Activated naive CD4-positive, alpha-beta T cell treated with Interleukin-2 at 50 U/mL for 16 hours (primary cell): ENCODE measurements at places on chromosomes 16 and 17.

DNA sequence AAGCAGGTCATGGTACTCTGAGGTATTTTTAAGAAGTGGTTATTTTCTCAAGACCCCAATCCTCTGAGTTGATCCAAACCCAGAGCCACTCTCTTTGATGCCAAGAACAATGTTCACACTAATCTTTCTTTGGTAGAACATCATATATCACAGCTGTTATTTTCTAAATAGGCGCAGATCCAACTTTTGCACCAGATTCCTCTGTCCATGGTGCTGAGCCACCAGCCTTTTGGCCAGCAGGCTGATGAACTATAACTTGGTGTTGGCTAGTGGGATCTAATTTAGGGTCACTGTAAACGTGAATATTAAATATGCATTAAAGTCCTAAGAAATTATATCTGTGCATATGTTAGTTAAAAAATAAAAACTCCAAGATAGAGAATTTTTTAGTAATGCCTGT lies 7.0 kb upstream of the ZKSCAN2 start:
- no peak for DNase-seq

- no peak for DNase-seq
Measured at GRCh38 chr16:84007965-84008364, 34.6 kb downstream of the SLC38A8 start.

- no peak for DNase-seq
Measured at GRCh38 chr17:8856869-8857575, 10.5 kb downstream of the PIK3R6 start.

DNA sequence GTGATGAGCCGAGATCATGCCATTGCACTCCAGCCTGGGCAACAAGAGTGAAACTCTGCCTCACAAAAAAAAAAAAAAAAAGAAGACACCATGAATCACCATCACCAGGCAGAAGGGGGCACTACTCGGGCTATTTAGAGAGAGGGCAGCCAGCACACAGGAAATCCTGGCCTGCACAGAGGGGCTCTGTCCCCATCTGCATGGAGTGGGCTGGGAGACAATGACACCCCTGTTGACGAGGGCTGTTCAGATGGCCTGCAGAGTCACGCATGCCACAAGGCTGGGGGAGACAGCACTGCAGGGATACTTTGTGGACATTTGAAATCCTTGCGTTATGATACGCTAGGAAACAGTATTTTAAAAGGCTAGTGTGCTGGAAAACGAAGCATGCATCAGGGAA lies 48.3 kb downstream of the CUEDC1 start:
- DNase-seq: no peak

- no peak for DNase-seq
Measured at GRCh38 chr17:2008332-2009126, 16.6 kb downstream of the RTN4RL1 start.

GRCh38 chr16:72092832-72093447 lies 480 bp downstream of the TXNL4B start:
- no peak for DNase-seq

DNA sequence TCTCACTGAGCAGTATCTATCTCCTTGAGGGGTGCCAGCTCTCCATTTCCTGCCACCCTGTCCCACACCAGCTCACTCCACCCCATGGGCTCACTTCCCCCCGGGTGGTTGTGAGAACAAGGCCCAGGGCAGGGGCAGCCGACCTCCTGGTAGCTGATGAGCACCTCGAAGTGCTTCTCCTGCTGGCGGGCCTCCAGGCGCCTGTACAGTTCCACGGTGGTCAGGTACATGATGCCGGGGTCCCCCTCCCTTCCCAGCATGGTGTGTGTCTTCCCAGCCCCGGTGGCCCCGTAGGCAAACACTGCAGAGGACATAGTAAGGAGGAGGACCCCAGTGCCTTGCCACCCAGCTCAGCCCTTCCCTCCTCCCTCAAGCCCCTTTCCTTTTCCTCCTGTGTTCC lies 12.5 kb downstream of the KIF18B start:
- no peak for DNase-seq

GRCh38 chr17:67655478-67656148 lies 62.1 kb upstream of the NOL11 start:
- DNase-seq: no peak

DNA sequence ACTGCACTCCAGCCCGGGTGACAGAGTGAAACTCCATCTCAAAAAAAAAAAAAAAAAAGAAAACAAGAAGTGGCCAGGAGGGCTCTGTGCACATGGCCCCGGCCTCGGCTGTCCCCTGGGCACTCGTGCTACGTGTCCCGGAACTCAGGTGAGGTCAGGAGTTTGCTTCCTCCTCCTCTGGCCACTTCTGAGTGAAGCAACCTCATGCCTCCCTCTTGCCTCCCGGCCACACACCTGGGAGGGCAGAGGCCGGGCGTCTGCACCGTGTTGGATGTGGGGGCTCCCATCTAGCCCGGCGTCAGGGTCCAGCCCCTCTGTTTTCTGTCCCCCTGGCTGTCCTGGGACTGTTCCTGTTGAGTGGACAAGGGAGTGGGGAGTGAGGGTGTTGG lies 22.2 kb downstream of the ASPSCR1 start:
- DNase-seq: no peak

- no peak for DNase-seq
Measured at GRCh38 chr17:17062866-17063265, 20.6 kb downstream of the MPRIP start.

- no peak for DNase-seq
Measured at GRCh38 chr16:18788828-18789514, 1.2 kb downstream of the RPS15A start.

GRCh38 chr17:82937411-82938371 lies 97.9 kb upstream of the ZNF750 start:
- DNase-seq: no peak

- no peak for DNase-seq
Measured at GRCh38 chr17:44079877-44080821, 9.6 kb downstream of the G6PC3 start.

DNA sequence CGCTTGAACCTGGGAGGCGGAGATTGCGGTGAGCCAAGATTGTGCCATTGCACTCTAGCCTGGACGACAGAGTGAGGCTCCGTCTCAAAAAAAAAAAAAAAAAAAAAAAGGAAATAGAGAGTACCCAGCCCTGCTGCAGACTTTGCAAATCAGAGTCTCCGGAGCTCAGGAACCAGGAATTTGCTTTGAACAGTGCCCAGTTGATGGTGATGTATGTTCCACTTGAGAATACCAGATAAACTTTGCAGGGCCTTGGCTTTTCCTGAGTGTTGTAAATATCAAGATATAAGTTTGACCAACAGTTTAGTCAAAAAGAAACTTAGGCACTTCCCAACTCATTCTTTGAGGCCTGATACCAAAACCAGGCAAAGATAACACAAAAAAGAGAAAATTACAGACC lies 30.6 kb upstream of the MAP3K14 start:
- DNase-seq: no peak

DNA sequence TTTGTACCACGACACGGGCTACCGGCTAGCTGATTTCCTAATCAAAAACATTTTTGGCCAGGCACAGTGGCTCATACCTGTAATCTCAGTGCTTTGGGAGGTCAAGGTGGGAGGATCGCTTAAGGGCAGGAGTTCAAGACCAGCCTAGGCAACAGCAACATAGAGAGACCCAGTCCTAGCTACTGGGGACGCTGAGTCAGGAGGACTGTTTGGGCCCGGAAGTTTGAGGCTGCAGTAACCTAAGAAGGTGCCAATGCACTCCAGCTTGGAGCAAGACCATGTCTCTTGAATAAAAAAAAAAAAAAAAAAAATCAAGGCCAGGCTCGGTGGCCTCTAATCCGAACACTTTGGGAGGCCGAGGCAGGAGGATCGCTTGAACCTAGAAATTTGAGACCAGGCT lies 49.8 kb downstream of the UBE2G1 start:
- no peak for DNase-seq

DNA sequence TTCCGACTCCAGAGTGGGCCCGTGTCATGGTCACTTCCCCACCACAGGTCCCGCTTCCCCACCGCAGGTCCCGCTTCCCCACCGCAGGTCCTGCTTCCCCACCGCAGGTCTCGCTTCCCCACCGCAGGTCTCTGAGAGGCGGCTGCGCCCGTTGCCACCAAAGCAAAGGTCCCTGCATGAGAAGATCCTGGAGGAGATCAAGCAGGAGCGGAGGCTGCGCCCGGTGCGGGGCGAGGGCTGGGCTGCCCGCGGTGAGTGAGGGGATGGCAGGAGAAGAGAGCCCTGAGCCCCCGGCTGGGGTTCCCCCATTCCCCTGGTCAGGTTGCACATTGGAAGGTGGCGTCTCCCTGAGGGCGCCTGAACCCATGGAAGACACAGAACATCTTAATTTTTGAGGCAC lies 17.4 kb upstream of the TCF25 start:
- DNase-seq: no peak
